Activated naive CD4-positive, alpha-beta T cell treated with anti-CD3 and anti-CD28 coated beads, Interleukin-2, amount 10 ng/mL, durations not matched to agents 7 days and 5 days (primary cell): ENCODE measurements at places on chromosomes 12 and 14.

DNA sequence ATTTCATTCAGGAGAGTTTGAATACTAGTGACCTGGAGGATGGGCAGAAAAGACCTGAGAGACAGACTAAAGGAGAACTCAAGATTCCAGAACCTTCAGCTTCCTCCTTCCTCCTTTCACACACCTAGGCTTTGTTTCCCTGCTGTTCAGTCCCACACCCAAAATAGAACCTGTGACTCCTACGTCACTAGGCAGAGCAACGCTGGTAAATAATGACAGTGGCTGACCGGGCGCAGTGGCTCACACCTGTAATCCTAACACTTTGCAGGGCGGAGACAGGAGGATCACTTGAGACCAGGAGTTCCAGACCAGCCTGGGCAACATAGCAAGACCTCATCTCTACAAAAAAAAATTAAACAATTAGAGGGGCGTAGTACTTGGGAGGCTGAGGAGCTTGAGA lies 166.4 kb upstream of the FKBP4 start:
- DNase-seq = no peak

DNA sequence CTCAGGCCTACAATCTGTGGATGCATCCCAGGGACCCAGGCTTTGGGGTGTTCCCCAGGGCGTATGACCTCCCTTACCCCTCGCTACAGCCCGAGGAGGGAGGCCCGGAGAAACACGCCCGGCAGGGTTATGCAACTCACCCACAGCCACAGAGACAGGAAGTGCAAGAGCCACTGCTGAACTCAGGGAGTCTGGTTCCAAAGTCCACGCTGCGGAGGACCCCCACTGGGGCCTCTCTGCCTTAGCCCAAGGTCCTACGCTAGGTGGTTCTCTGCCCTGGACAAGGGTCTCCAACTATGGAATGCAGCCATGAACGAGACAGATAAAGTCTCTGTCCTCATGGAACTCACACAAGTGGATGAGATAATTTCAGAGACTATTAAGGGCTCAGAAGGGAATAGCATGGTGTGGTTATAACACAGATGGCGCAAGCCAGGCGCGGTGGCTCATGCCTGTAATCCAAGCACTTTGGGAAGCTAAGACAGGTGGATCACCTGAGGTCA lies 11.3 kb downstream of the SCARB1 start:
- no peak for DNase-seq

DNA sequence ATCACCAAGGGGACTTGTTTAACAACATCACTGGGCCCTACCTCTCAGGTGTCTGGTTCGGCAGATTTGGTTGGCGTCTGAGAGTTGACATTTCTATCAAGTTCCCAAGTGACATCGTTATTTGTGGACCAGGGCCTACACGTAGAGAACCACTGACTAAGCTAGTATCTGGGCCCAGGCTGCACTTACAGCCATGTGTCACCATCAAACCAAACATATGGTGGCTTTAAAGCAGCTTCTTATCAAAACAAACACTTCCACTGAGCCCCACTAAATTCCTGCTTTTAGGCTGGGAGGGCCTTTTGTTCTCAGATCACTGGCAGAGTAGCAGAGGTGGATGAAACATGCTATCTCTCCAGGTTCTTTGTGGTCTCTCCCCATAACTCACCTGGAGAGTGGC lies 220.5 kb downstream of the PELI2 start:
- no peak for DNase-seq

DNA sequence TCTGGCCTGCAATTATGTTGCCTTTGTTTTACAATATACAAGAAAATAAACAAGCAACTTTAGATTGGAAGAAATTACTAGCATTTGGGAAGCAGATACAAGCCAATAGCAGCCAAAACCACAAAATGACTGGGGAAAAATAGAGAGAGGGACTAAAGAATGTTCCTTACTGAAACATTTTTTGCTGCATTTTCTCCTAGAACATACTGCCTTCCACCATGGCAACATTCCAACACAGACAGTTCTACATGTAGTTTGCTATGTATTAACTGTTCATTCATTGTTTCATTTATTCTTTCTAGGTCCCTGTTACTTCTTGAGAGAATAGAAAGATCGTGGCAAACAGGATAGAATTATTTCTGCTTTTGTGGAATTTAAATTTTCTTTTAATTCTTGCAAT lies 530.2 kb downstream of the RPS29 start:
- DNase-seq = no peak

DNA sequence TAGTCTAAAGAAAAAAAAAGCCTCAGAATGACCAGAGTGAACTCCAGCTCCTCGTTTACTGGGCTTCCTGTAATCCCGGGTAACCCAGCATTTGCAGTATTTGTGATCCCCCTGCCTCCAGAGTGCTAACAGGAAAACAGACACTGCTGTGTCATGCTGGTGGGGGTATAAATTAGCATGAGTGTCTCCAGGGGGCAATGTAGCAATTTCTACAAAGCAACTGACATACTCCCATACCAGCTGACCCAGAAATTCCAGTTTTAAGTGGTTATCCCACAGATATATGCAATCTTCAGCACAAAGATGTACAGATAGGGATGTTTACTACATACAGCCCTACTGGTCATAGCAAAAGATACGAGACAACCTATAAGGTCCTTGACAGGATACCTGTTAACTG lies 18.8 kb downstream of the TTC7B start:
- no peak for DNase-seq

DNA sequence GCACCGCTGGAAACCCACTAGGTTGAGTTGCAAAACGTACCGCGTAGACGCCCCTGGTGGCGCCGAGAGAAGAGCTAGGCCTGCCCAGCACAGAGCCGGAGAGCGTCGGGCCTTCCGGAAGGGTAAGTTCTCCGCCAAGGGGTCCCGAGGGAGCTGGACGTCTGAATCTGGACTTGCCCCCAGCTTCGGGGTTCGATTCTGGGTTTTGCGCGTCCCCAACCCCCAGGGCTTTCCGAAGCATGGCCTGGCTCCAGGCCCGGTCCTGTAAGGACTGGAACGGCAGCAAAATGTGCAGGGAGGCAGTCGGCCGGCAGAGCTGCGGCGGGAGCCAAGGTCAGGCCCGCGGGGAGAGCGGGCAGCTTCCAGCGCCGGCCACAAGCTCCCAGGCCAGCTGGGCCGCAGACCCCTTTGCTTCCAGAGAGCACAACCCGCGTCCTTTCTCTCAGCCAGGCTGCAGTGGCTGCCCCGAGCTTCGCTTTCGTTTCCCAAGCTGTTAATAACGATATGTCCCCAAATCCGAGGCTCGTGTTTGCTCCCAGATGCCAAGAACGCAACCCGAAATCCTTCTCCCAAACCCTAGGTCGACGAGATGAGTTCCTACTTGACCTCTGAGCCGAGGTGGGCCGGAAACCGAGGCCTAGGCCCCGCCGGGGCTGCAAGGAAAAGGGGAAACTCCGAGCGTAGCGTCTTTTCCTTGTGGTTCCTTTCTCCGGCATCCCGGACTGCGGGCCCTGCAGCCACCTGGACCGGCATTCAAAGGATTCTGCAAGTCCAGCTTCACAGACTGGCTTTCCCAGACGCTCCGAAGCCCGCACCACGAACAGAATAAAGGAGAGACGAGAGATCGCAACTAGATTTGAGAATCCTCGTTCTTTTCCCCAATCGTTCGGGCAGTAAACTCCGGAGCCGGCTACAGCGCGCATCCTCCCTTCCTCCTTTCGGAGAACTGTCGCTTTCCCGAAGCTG lies 3.2 kb upstream of the TBX5 start:
- no peak for DNase-seq

DNA sequence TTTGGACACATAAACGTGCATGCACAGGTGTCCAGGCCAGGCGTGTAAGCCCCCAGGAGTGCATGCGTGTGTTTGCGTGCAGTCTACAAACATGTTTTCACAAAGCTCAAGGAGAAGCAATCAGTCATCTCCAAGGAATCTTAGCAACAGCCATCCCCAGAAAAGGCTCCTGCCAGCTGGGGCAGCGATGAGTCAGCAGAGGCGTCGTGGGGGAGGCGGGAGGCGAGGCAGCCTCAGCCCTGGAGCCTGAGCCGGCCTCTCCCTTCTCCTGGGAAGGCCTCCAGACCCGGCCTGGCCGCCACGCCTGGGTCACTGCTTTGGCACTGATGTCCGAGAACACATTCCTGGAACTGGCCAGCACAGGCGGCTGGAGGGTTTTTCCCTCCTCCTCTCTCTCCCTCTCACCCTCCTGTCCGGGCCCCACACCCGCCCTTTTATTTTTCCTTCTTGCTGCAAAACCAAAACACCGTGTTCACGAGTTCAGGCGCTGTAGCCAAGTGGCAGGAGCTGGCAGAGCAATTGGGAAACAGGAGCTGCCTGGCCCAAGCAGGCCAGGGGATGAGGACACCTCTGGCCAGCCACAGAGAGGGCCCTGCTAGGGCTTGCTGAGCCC lies 92.7 kb downstream of the LRRC74A start:
- no peak for DNase-seq
